Cortex of kidney (tissue), 1 donor: ENCODE measurements at places on chromosomes 6 and 20.

GRCh38 chr6:113347436-113347835 is 509.7 kb upstream of the MARCKS start:
- DNase-seq: no peak

- no peak for DNase-seq
Observed at GRCh38 chr6:166266336-166266735, 41.9 kb downstream of the PRR18 start.

- no peak for DNase-seq
Observed at GRCh38 chr20:46970937-46971630, 76.4 kb downstream of the EYA2 start.

DNA sequence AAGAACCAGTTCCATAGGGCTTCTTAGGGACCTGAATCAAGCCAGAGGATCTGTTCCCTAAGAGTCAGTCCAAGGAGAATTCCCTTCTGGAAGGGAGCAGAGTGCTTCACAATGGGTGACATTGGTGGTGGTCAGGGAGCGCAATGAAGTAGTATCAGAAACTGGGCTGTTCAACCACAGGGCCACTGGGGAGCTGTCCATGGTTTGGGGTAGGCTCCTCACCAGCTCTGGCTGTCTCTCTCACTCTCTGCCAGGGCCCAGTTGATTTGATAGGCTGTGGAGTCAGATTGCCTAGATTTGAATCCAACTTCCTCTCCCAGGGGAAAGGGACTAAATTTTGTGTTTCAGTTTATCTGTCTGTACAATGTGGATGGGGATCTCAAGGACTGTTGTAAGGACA is 36.7 kb upstream of the CHD6 start:
- DNase-seq: no peak

GRCh38 chr6:34249469-34250261 is 859 bp upstream of the SMIM29 start:
- DNase-seq: no peak

- DNase-seq: no peak
Observed at GRCh38 chr6:11667876-11668275, 110.7 kb downstream of the ADTRP start.

- DNase-seq: no peak
Observed at GRCh38 chr6:65627015-65627414, 80.0 kb downstream of the EYS start.

DNA sequence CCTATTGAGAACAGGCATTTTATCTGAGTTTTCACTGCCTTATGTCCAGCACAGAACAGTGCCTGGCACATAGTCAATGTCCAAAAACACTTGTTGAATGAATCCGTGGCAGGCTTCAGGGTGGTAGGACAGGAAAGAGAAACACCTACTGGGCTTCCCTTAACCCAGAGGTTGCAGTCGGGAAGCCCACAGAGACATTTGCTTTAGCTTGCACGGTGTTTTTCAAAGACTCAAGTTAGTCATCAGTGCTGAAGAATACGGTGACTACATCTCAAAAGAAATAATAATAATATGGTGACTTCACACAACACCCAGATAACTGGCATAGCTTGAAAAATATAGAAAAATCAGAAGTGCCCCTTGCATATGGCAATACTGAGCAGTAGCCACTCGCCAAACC is 160.4 kb downstream of the CD83 start:
- no peak for DNase-seq

- DNase-seq: no peak
Observed at GRCh38 chr20:3901028-3901705, 12.0 kb downstream of the PANK2 start.

DNA sequence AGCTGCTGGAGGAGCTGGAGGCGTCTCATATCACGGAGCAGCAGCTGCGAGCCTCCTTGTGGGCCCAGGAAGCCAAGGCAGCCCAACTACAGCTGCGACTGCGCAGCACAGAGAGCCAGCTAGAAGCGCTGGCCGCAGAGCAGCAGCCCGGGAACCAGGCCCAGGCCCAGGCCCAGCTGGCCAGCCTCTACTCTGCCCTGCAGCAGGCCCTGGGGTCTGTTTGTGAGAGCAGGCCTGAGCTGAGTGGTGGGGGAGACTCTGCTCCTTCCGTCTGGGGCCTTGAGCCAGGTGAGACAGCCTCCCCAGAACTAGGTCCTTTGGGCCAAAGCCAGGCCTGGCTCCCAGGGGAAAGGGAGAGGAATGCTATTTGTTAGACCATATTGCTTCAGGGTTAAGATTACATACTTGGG is 31.7 kb downstream of the C20orf173 start:
- DNase-seq: no peak

GRCh38 chr6:90534337-90535025 is 52.4 kb downstream of the MAP3K7 start:
- DNase-seq: no peak

DNA sequence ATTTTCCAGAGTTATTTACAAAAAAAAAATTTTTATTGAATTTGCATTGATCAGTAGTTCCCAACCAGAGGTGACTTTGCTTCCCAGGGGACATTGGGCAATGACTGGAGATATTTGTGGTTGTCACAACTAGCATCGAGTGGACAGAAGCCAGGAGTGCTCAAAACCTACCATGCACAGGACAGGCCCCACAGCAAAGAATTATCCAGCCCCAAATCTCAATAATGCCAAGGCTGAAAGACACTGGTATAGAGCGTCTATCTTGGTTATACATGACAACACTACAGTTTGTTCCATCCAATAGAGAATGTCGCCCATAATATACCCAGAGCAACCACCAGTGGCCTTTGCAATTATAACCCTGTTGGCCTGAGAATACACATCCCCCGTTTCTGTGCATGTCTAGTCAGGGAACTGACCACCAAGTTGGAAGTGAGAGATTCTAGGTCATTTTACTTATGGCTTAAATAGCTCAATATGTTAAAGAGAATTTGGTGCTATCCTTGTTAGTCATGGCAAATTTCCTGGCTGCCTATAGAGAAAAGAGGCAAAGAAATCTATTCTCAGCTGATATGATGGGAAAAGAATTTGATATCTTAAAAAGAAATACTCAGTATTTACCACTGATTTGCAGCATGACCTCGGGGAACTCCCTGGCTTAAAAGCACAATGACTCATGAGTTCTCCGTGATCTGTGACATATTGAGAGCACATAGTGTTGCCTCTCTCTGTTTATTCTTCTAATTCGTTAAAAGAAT is 76.0 kb upstream of the ADTRP start:
- no peak for DNase-seq

DNA sequence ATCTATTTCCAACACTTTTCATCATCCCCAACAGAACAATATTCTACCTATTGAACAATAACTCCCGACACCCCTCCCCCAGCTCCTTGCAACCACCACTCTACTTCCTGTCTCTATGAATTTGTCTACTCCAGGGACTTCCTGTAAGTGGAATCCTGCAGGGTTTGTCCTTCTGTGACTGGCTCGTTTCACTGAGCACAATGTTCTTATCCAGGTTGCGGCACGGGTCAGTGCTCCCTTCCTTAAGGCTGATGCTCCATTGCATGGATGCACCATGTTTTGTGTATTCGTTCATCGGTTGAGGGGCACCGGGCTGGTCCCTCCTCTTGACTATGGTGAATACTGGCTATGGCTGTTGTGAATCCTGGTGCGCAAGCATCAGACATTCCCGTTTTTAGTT is 163.2 kb downstream of the TBXT start:
- no peak for DNase-seq

DNA sequence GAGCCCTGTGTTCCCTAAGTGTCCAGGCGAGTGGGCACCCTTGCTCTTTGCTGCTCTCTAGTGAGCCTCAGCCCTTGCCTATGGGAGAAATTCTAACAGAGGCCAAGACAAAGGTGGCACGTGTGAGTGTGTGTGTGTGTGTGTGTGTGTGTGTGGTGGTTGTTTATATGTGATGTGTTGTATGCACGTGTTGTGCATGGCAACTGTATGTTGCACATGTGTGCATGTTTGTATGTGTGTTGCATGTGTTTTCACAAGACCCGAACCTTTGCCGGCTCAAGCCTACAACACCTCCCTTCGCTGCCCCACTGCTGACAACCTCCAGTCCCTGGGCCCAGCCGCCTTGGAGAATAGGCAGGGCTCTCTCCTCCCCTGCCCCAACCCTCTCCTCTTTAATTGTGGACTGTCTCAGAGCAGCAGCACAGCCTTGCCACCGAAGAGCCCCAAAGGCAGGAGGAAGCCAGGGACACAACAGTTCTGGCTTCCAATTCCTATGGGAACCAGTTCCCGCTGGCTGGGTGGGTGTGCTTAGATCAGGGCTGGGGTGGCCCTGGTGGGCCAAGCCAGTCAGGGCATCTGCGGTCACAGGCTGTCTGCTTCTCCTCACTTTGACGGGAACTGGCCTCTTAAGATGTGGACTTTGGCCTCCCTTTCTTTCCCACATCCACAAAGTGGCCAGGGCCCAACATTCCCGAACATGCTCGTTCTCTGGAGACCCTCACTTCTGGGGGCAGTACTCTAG is 2.7 kb downstream of the KCNK16 start:
- DNase-seq: no peak

- DNase-seq: no peak
Observed at GRCh38 chr6:135145063-135145800, 35.9 kb upstream of the MYB start.

- DNase-seq: no peak
Observed at GRCh38 chr6:155693573-155694418, 238.2 kb upstream of the NOX3 start.

- no peak for DNase-seq
Observed at GRCh38 chr6:161438430-161439030, 164.7 kb upstream of the AGPAT4 start.

DNA sequence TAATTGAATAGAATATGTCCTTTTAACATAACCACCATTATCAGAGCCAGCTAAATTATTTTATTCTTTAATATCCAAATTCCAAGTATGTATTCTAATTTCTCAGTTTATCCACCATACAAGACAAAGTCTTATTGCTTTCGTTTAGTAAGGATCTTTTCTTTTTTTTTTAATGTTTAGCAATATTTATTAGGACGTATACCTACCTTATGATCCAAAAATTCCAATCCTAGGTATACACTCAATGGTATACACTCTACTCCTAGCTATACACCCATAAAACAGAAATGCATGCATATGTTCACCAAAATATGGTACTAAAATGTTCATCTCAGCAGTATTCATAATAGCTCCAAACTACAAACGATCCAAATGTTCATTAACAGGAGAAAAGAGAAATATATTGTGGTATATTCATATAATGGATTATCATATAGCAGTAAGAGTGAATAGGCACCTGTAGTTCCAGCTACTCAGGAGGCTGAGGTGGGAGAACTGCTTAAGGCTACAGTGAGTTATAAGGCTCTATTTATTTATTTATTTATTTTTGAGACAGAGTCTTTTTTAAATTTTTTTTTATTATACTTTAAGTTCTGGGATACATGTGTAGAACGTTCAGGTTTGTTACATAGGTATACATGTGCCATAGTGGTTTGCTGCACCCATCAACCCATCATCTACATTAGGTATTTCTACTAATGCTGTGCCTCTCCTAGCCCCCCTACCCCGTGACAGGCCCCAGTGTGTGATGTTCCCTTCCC is 17.3 kb downstream of the TNFAIP3 start:
- no peak for DNase-seq

DNA sequence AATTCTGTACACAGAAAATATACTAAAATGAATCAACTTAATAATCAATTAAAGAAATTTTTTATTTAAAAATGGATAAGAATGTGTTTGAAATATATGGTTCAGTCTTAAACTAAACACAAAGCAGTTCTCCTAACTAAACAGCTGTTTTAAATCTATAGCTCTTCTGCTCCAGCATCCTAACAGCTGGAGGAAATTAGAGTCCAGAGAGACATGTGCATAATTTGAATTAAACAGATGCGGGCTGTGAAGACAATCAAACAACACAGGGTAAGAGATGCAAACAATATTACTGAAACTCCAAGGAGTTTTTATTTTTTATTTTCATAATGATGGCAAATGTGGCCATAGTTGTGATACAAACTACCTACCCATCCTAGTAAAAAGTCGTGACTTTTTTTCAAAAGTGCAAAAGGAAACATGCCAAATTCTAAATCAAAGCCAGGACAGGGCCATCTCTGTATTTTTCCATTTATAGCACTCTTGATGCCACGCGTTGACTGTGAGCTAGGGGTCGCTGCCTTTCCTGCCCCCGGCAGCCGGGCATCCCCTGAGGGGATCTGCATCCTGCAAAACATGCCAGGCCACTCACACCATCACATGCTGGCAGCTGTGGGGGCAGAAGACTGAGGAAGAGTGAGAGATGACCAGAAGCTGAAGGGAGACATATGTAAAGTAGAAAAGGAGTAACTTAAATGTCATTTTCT is 310.6 kb downstream of the PRKN start:
- DNase-seq: no peak

DNA sequence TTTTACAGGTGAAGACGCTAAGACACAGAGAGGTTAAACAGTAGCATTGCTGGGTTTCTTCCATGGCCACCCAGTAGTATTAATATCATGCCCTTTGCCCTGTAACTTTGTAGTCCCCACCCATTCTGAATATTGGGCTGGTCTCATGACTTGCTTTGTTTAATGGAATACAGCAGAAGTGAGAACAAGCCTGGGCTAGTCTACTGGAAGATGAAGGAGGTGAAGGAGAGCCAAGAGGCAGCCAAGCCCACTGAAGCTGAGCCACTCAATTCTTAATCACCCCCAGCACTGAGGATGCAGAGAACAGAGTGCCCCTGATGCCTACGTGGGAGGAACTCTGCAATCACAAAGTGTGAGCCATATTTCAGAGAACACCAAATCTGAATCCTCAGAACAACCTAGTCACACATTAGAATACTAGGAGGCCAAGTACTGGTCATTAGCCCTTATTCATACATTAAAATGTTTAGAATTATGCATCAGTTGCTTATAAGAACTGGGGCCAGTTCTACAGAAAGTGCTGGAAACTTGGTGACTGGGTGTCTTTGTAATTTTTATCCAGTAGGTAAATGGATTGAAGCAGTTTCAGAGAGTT is 270.1 kb upstream of the PRND start:
- DNase-seq: no peak

DNA sequence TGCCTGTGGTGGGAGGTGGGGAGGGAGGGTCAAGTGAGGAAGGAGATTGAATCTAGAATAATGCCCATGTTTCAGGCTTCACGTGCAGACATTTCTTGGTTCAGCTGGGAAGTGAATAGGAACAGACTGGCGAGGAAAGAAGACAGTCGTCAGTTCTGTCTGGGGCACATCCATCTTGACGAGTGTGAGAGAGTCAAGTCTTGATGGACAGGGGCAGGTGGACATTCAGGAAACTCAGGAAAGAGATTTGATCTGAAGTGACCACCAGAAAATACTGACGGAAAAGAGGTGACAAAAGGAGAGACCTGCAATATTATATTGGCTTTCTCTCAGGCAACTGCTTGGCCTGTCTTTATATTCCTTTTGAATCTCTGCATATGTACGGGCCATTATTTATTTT is 68.6 kb downstream of the ESR1 start:
- DNase-seq: no peak

GRCh38 chr6:137967689-137968454 is 100.8 kb downstream of the TNFAIP3 start:
- DNase-seq: no peak
